ENCODE measurements at places on chromosomes 12 and 14.

- no peak for DNase-seq
Measured at GRCh38 chr12:124432376-124432775, 135.0 kb downstream of the NCOR2 start.

GRCh38 chr12:97131220-97131981, 224.3 kb downstream of the NEDD1 start:
- no peak for DNase-seq

GRCh38 chr14:68562911-68563250, 230.0 kb downstream of the ZFP36L1 start:
- no peak for DNase-seq

GRCh38 chr12:46516238-46516932, 143.8 kb upstream of the SLC38A2 start:
- no peak for DNase-seq

- no peak for DNase-seq
Measured at GRCh38 chr14:105168979-105169507, 467 bp upstream of the JAG2 start.

DNA sequence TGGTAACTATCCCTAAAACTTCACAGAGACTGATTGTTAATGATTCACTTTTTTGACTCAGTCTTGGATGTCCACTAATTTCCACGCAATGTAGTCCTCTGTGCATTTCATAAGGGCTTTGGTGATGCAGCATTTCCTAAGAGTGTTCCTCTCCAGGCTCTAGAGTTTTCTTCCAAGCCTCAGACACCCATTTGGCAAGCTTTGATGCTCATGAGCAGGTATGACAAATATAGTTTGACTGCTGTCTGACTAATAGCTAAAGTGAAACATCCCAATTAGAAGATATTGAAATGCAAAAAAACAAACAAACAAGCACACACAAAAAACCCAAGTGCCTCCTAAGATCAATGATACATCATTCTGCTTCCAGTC, 1.5 kb upstream of the VAMP1 start:
- no peak for DNase-seq

DNA sequence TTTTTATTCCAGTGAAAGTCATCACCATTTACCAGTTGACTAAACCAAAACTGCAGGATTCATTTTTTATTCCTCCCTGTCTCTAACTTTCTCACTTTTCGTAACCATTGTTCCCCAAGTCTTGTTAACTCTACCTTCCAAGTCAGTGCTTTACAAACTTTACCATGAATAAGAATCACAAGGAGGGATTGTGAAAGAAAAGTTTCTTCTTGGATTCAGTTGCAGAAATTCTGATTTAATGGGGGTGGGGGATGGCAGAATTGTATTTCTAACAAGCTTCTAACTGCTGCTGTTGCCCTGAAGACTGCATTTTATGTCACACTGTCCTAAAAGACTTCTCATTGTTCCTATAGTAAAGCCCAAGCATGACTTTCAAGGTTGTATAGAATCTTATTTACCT, 5.0 kb upstream of the RAB21 start:
- DNase-seq: no peak

DNA sequence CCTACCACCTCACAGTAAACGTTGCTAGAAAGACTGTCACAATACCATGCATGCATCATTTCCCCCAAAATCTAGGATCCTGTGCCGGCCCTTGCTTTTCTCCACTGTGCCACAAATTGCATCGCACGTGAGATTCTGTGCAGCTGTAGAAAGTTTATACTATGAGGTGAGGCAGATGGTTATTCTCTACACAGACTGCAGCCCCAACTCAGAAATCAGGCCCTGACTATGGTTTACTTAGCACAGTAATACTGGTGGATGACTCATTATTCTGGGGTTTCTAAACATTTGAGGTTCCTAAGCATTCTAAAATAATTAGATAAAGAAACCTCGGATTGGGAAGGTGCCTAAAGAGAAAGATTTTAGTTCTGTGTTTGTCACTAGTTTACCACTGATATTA, 163.8 kb upstream of the CCDC198 start:
- DNase-seq: no peak

GRCh38 chr12:116604951-116605641, 45.9 kb downstream of the MAP1LC3B2 start:
- DNase-seq: no peak

DNA sequence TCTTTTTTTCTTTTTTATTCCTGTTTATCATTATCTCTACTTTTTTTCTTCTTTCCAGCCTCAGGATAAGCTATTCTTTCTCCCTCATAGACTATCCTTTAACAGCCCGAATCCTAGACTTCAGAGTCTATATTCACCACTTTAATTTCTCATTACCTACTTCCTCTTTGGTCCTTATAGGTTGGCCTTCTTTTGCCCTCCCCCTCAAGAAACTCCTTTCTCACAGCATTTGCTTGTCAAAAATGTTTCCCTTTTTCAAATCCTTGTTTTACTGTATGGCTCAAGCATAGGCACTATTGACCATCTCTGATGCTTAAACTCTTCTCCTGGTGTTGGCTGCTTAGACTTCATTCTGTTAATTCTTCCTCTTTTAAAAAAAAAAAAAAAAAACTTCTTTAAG, 52.5 kb downstream of the KIAA0586 start:
- DNase-seq: no peak

DNA sequence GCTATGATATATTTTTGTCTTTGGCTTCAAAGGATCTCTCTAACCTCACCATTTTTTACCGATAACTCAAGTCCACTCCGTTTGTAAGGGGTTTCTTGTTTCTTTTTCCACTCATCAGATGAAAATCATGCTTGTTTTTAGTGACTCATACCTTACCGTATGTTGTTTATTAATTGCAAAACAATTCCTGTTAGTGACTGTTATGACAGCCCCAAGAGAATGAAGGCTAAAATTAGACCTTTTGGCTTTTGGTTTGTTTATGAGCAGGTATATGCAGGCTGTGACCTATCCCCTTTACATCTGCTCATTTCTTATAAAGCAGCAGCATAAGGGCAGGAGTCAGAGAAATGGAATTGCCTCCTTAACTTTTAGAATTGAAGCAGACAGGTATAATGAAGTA, 319.8 kb downstream of the CEP128 start:
- no peak for DNase-seq
